ENCODE measurements at places on chromosomes 6 and 20.
A peak's percentile ranks its signal among the peaks of the same experiment; 100 is the strongest.

- DNase-seq, result no peak
Measured at GRCh38 chr6:130303431-130303830, 62.4 kb upstream of the TMEM200A start.

GRCh38 chr6:125519367-125519766, 217.6 kb upstream of the HDDC2 start:
- DNase-seq, result no peak

- DNase-seq, result no peak
Measured at GRCh38 chr6:38062066-38062465, 242.5 kb downstream of the ZFAND3 start.

- no peak for DNase-seq
Measured at GRCh38 chr6:87575423-87575822, 14.4 kb downstream of the RARS2 start.

GRCh38 chr6:162184465-162184864, 543.1 kb downstream of the PRKN start:
- no peak for DNase-seq

- peak; percentile 34 for DNase-seq
Measured at GRCh38 chr6:148455225-148455624, 112.6 kb downstream of the SASH1 start.

DNA sequence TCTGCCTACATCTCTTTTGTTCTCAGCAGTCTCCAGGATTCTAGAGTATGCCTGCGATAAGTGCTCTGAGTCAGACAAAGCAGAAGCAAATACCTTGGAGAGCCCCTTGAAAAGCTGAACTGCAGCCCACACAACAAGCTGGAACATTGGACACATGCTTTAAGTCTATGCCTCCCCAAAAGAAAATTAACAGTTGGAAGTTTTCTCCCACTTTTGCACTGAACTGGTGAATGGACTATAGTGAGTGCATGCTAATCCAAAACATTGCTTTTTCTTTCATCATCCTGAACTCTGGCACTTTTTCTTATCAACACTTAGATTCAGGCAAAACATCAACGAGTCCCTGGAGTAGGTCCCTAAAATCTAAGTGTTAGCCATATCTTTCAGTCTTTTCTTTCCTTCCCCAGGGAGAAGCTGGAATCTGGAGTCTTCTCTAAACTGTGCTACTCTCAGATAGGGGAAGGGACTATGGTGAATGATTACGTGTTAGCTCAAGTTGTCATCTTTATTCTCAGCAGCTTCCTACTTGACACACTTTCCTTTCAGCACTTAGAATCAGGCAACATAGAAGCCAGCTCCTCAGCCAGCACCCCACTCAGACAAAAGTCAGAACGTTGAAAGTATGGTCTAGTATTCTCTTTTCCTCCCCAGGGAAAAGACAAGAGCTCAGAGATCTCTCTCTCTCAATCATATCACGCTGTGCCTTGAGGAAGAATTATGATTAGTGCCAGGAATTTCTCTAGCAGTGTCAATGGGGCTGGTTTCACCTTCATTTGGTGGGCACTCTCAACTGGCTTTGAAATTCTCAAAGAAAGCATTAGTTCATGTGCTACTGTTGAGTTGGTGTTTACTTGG, 811.0 kb upstream of the GJE1 start:
- no peak for DNase-seq

- DNase-seq, result no peak
Measured at GRCh38 chr6:52801188-52801841, 2.3 kb downstream of the GSTA1 start.

DNA sequence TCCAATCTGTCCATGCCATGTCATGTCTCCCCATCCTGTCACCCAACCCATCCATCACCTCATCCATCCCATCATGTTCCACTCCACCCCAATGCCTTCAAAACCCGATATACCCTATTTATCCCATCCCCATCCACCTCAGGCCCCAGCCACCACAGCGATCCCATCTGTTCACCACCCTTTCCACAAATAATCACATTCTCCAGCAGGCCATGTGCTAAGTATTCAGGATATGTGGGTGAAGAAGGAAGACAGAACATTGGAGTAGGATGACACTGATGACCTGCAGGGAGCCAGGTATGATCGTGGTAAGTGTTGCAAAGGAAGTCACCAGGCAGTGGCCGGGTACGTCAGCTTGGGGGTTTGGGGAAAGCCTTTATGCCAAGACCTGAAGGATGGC, 48.8 kb downstream of the NPEPL1 start:
- no peak for DNase-seq

DNA sequence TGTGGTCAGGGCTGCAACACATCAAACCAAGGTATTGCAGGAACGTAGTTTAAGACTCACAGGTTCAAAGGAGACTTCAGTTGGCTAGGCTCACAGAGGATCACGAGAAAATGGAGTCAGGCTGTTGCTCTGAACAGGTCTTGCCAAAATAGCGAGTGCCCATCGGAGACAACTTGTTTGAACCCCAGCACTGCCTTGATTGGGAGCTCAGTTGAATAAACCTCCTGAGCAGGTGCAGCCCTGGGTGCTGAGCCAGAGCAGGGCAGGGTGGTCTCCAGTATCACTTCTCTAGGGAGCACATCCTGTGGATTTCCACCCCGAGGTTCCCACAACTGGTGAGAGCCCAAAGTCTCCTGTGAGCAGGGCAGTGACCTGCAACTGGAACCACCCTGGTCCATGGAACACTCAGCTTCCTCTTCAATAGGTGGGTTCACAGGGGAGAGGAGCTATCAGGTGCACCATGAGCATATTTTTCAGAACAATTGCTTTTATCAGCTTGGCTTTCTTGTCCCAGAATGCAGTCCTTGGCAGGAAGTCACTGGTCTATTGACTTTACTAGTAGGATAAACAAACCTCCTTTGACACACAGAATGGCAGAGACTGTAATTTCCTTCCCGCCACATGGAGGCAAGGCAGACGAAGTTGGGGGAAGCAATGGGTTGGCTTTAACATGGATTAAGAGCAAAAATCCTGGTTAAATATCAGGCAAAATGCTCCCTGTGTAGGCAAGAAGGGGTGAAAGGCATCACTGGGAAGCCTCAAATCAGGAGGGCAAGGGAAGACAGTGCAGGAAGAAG, 267.7 kb upstream of the FOXQ1 start:
- DNase-seq, result no peak

DNA sequence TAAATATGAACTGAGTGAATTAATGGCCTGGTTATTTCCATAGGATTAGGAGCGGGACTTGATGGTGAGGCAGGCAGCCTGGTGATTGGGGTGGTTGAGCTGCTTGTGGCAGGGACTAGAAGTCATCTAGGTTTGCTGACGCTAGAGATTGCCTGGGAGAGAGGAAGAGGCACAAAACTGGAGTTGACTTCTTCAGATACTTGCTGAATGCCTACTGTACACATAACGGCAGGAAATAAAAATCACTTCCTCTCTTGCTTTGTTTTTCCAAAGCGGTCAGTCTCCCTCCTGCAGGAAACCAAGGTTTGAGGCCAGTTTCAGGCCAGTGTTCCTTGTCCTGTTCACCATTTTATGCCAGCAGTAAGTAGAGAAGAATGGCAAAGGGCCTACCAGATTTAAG, 36.7 kb upstream of the MYLIP start:
- no peak for DNase-seq

- DNase-seq, result no peak
Measured at GRCh38 chr20:60292001-60292520, 333.8 kb downstream of the CDH26 start.

GRCh38 chr6:66771626-66772025, 1064.6 kb upstream of the EYS start:
- no peak for DNase-seq

DNA sequence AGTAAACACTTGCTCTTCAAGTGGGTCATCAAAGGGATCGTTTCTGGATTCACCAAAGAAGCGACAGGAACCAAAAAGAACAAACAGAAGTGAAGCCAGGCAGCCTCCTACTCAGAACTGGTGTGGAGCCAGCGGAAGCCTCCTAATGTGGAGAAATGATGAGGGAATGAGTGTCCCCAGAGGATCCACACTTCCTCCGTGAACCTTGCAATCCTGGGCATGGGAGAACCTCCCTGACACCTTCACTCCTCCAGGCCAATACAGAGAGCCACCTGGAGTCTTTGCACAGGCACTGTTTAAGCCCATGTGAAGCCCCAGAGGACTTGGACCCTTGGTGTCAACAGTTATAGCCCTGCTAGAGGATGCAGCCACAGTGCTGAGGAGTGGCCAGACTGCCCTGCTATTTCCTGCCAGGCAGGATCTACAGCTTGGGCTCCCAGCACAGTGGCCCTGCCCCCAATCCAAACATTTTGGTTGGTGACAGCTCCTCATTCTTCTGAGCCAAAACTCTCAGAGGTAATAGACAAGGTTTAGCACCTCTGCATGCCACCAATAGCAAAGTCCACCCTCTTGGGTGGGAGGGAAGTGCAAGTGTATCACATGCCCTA, 23.2 kb upstream of the SERINC1 start:
- DNase-seq, result no peak

DNA sequence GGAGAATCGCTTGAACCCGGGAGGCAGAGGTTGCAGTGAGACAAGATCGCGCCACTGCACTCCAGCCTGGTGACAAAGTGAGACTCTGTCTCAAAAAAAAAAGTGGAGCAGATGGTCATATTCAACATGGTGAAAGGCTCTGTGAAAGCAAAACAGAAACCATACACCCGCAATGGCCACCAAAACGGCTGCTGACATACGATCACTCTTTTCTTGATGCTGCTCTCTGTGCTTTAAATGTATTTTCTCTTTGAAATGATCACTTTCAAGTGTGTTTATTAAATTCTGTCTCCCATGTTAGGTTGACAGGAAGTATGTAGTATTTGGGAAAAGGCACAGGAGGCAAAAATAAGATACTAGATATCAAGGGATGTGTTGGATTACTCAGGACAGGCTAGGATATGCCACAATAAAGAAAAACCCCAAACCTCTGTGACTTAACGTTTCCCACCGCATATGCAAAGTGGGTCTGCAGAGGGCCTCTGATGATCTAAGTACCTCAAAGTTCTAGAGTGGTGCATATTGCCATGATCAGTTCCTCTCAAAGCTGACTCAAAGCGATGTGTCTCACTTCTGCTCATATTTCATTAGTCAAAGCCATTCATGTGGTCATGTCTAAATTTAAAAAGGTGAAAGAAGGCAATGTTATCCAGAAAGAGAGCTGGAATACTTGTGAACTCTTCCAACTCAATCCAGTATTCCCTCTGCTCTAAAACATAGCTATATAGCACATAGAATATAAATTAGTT, 155.1 kb upstream of the SOX4 start:
- DNase-seq, result no peak

GRCh38 chr6:149761438-149761837, 11.9 kb downstream of the PCMT1 start:
- no peak for DNase-seq

DNA sequence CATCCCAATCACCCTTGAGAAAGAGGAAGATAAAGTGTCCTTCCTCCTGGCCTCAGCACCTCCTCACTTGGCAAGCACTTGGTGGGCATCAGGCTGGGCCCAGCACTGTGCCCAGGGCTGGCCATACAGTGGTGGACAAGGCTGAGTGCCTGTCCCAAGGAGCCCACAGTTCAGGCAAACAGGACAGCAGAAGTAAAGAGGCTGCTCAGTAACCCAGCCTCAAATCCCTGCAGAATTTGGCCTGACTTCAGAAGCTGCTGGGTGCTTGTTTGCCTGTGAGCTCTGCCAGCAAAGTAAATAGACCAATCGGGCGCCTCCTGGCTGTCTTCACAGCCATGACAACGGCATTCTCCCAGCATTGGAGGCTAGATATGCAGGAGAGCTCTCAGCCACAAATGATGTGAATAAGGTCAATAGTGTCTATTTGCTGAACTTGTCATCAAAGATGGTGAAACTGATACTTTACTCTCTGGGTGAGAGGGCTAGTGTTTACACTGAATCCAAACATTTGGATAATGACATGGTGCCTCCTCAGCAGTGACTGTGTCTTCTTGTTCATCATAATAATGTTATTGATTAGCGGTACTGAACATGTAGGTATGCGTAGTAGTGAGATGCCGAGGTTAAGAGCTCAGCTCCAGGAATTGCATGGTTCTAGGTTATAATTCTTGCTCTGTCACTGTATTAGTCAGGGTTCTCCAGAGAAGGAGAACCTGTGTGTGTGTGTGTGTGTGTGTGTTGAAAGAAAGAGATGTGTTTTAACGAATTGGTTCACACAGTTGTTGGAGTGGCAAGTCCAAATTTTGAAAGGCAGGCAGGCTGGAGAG, 36.9 kb upstream of the FANCE start:
- DNase-seq, result peak; percentile 80

GRCh38 chr6:27293436-27294098, 18.5 kb downstream of the POM121L2 start:
- DNase-seq, result no peak

GRCh38 chr6:127178746-127179145, 60.3 kb downstream of the RSPO3 start:
- no peak for DNase-seq

DNA sequence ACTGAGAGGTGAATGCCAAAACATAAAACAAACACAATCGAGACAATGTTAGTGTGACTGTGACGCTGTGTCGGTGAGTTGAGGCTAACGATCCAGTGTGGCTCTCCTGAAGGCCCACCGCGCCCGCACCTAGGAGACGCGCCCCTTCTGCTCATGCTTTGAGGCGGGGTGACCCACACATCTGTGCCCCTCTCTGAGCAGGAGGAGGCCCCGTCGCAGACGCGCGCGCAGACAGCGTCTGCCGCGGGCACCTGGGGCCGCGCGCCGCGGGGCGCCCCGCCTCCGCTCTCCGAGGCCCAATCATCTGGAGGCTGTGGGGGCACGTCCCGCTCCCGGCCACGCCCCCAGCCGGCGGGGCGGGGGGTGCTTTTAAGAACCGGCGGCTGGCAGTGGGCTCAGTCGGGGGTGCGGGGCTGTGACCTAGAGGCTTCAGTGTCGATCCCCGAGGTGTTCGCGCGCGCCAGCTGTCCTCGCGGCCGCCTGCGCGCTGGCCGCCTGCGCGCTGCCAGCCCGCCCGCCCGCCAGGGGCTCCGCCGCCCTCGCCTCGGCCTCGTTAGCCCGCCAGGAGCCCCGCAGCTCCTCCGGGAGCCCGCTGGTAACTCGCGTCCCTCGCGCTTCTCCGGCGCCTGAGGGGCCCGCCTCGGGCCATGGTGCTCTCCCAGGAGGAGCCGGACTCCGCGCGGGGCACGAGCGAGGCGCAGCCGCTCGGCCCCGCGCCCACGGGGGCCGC, at the start of gene SLC16A10:
TSS of gene SLC16A10 (plus strand) at position 398 of the 730 bp plus-strand sequence. CDS start at position 648, 250 bp downstream.
- DNase-seq, result peak; percentile 87

GRCh38 chr20:24448170-24448569, 21.3 kb upstream of the SYNDIG1 start:
- DNase-seq, result no peak

- DNase-seq, result no peak
Measured at GRCh38 chr20:3778976-3779375, 2.3 kb downstream of the SPEF1 start.

GRCh38 chr6:139406577-139407343, 32.3 kb upstream of the CITED2 start:
- DNase-seq, result no peak

GRCh38 chr20:1225783-1226654, at the start of gene RAD21L1:
Gene RAD21L1, plus strand, starts transcription at chr20:1226044. Its CDS starts 2,410 bp downstream, at chr20:1228454.
- peak; percentile 88 for DNase-seq

DNA sequence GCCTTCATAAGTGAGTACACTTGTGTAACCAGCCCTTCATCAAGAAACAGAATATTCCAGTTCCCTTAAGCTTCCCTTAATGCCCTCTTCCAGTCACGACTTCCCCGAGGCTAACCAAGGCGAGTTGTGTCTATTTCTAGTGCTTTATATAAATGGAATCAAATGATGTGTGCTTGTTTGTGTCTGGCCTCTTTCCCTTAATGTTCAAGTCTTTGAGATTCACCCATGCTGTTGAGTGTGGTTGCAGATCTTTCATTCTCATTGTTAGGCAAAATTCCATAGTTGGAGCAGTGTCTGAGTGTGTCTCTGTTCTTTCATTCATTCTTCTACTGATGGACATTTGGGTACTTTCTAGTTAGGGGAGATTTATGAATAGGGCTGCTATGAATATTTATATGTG, 135.0 kb downstream of the CEBPB start:
- DNase-seq, result no peak

GRCh38 chr6:129206821-129207220, 323.9 kb downstream of the LAMA2 start:
- no peak for DNase-seq
